ENCODE measurements at places on chromosomes 11 and 22. TPM values are rescaled to one million over a fixed set of nuclear protein-coding genes. Genes with fewer than 3 reads are reported as not detected.
A peak's percentile ranks its signal among the peaks of the same experiment; 100 is the strongest.

The RASGRP2 gene
- total RNA-seq = 18.0 TPM

GRCh38 chr22:45799291-45799690, 127.7 kb downstream of the ATXN10 start:
- DNase-seq = no peak
- H3K27me3 ChIP-seq = no peaks in the 10 kb centered on the region
- no peaks in the 10 kb centered on the region for H3K36me3 ChIP-seq
- no peaks in the 10 kb centered on the region for H3K4me1 ChIP-seq

The RAB36 gene
- total RNA-seq = not detected

GRCh38 chr11:126076641-126077040, 14.0 kb upstream of the CDON start:
- no peaks in the 10 kb centered on the region for H3K27me3 ChIP-seq
- no peak overlapping the region for H3K4me3 ChIP-seq
- no peak overlapping the region for H3K27ac ChIP-seq
- H3K36me3 ChIP-seq = no peaks in the 10 kb centered on the region
- H3K4me1 ChIP-seq = no peaks in the 10 kb centered on the region
- no peak for DNase-seq

The USP28 gene
- total RNA-seq = 28.0 TPM

DNA sequence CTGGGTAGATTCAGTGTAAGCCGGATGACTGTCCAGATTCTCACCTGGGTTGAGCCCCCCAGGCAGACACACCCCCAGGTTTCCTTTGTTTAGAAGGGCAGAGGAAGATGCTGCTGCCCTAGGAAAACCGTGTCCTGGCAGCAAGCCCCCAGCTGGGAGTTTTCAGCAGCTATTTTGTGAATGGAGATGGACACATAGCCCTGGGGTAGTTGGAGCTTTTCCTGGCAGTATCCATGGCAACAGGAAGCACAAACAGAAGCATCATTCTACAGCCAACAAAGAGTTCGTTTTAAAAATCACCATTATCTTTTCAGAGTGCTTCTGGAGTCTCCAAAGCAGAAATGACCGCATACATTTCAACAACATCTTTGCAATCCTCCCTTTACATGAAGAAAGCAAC, 245.5 kb downstream of the BRD1 start:
- no peaks in the 10 kb centered on the region for H3K36me3 ChIP-seq
- H3K27me3 ChIP-seq = no peaks in the 10 kb centered on the region
- no peaks in the 10 kb centered on the region for H3K4me1 ChIP-seq
- H3K4me3 ChIP-seq = no peak overlapping the region

DNA sequence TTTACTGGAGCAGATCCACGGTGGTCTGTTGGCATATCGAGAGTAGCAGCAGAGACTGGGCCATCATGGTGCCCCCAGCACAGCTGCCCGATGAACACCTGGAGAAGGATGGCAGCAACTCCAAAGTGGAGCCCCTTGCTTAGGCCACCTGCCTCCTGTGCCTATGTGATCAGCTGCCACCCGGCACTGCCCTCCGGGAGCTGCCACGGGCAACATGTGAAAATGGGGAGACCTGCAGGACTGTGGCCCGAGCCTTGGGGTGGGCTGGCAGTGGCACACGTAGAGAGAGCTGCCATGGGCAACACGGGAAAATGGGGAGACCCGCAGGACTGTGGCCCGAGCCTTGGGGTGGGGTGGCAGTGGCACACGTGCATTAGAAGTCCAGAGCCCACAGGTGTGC, 3.1 kb downstream of the FXYD2 start:
- no peak overlapping the region for H3K27ac ChIP-seq
- peaks cover 59% of the 10 kb centered on the region for H3K4me1 ChIP-seq
- no peaks in the 10 kb centered on the region for H3K36me3 ChIP-seq
- no peak overlapping the region for H3K4me3 ChIP-seq

The MAP6 gene
- total RNA-seq = 0.57 TPM

DNA sequence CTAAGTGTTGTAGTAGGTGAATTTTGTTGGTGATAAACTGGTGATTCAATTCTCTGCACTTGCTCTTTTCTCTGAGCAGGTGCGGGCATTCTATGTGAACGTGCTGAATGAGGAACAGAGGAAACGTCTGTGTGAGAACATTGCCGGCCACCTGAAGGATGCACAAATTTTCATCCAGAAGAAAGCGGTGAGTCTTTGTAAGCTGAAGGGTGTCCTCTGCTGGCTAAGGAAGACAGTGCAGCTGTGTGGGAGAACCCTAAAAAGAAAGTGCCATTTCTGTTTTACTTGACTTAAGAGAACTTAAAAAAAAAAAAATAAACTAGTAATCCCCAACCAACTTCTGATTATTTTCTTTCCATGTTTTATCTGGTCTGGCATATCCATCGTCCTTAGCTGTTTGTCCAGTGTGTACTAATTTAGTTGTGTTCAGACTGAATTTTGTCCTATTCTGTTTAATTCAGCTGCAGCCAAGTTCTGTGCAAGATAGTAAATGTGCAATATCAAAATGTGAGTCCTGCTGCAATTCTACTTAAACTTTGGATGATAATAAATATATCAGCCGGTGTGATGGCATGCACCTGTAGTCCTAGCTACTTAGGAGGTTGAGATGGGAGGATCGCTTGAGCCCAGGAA, 29.6 kb downstream of the CAT start:
- DNase-seq = peak; percentile 66
- no peaks in the 10 kb centered on the region for H3K27me3 ChIP-seq
- no peaks in the 10 kb centered on the region for H3K4me1 ChIP-seq
- no peak overlapping the region for H3K27ac ChIP-seq

DNA sequence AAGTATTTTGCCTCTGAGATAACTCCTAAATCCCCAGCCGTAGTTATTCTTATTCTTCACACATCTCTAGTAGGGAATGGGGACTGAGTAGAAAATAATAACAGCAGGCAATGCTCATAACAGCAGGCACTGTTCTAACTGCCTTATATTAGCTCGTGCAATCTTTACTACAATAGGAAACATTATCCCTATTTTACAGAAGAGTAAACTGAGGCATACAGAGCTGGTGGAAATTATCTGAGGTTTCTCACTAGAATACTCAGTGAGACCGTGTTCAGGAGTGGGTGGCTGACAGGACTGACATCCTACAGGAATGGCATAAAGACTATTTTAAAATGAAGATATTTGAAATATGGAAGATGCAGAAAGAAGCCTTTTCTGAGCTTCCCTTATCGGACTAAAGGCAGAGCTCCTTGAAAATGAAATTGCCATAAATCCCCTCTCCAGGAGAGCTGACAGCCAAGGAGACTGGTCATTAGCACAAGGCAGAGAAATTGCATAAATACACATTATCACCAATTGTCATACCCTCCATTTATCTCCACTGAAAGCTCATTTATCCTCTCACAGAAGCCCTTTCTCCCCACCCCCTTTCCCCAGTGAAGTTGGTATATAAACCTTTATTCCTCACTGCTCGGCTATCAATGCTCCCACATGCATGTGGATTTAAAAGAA, 93.9 kb downstream of the RASSF10 start:
- H3K4me3 ChIP-seq = no peak overlapping the region
- no peaks in the 10 kb centered on the region for H3K4me1 ChIP-seq
- H3K36me3 ChIP-seq = no peaks in the 10 kb centered on the region
- no peaks in the 10 kb centered on the region for H3K27me3 ChIP-seq
- H3K27ac ChIP-seq = no peak overlapping the region
- DNase-seq = no peak

- no peaks in the 10 kb centered on the region for H3K4me1 ChIP-seq
- no peak overlapping the region for H3K4me3 ChIP-seq
- no peaks in the 10 kb centered on the region for H3K27me3 ChIP-seq
Measured at GRCh38 chr22:34966980-34967565, 98.9 kb upstream of the ISX start.

The P2RX6 gene
- not detected for total RNA-seq

The ZNF280A gene
- not detected for total RNA-seq

The CDHR5 gene
- total RNA-seq = 1,696 TPM

The IL10RA gene
- 50.3 TPM for total RNA-seq

DNA sequence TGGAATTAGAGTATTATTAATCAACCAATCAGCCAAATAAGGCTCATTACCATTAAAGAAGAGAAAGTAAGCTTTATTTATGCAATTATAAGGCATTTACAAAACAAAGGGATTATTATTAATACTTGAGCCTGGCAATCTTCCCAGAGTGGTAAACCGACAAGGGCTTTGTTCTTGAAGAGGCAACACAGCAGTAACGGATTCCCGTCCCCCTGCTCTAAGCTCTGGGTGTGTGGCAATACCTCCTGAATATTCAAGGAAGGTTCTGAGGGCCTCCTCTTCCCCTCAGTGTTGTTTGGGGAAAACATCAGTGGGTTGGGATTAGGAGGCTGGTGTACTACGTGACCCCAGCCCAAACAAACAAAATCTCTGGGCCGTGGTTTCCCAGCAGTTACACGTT, 176.5 kb downstream of the TENM4 start:
- DNase-seq = no peak
- no peak overlapping the region for H3K4me3 ChIP-seq
- no peaks in the 10 kb centered on the region for H3K4me1 ChIP-seq
- no peaks in the 10 kb centered on the region for H3K36me3 ChIP-seq
- H3K27me3 ChIP-seq = no peaks in the 10 kb centered on the region

The C11orf42 gene
- not detected for total RNA-seq

- no peak overlapping the region for H3K4me3 ChIP-seq
- H3K27me3 ChIP-seq = peaks cover 18% of the 10 kb centered on the region
- H3K27ac ChIP-seq = no peak overlapping the region
- no peaks in the 10 kb centered on the region for H3K36me3 ChIP-seq
- no peak for DNase-seq
- no peaks in the 10 kb centered on the region for H3K4me1 ChIP-seq
Measured at GRCh38 chr22:37337204-37337943, 55.1 kb downstream of the CYTH4 start.

The C22orf15 gene
- total RNA-seq = not detected

- peak; percentile 84 for DNase-seq
- peak overlapping the region; percentile 94 for H3K27ac ChIP-seq
- H3K4me1 ChIP-seq = peaks cover 7% of the 10 kb centered on the region
Measured at GRCh38 chr11:75351791-75352587, 528 bp upstream of the ARRB1 start.

DNA sequence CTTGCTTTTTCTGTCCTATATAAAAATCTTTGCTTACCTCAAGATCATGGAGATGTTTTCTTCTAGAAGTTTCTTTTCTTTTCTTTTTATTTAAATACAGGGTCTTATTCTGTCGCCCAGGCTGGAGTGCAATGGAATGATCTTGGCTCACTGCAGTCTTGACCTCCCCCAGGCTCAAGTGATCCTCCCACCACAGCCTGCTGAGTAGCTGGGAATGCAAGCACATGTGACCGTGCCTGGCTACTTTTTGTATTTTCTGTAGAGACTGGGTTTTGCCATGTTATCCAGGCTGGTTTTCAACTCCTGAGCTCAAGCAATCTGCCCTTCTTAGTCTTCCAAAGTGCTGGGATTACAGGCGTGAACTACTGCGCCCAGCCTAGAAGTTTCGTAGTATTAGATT, 45.3 kb downstream of the USP35 start:
- peaks cover 9% of the 10 kb centered on the region for H3K4me1 ChIP-seq
- H3K27me3 ChIP-seq = no peaks in the 10 kb centered on the region
- DNase-seq = no peak
- H3K36me3 ChIP-seq = no peaks in the 10 kb centered on the region

- no peaks in the 10 kb centered on the region for H3K4me1 ChIP-seq
- H3K27me3 ChIP-seq = no peaks in the 10 kb centered on the region
- peak overlapping the region; percentile 98 for H3K4me3 ChIP-seq
Measured at GRCh38 chr11:67468056-67468455, 995 bp downstream of the TMEM134 start.

The PHOX2A gene
- total RNA-seq = not detected

DNA sequence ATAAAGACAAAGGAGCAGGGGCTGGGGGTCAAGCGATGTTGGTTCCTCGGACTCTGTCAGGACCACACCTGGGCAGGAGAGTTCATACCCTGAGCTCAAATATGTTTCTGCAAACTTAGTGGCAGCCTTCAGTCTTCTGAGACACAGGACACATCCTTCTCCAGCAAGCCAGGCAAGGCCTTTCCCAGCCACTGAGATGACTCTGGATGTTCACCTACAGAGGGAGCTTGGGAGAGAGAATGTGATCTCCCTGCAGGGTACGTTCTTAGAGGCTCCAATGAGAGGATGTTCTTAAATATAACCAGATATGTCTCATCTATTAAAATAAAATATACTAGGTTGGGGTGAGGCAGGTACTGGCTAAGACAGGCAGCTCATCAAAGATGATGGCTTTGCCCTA, 461.5 kb downstream of the OPCML start:
- no peaks in the 10 kb centered on the region for H3K4me1 ChIP-seq
- DNase-seq = no peak
- no peak overlapping the region for H3K27ac ChIP-seq

DNA sequence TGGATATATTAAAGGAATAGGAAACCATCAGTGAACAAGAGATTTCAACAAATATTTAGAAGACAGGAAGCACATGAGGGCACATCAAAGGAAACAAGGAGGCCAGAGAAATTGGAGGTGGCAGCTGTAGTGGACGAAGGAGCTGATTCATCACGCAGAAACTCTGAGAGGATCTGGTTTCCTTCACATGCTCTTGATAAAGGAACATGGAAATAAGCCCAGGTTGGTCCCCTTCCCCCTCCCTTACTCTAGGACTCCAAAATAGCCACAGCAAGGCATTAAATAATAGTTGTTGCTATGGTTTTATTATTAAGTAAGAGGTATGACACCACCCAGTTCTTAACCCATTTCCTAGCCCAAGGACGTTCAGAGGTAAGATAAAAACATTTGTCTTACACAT, 11.3 kb downstream of the IZUMO1R start:
- no peaks in the 10 kb centered on the region for H3K4me1 ChIP-seq
- no peaks in the 10 kb centered on the region for H3K27me3 ChIP-seq
- H3K27ac ChIP-seq = no peak overlapping the region
- no peaks in the 10 kb centered on the region for H3K36me3 ChIP-seq
- no peak for DNase-seq

The PGR gene
- 1.7 TPM for total RNA-seq

GRCh38 chr11:95922536-95923438, 1.1 kb downstream of the MTMR2 start:
- DNase-seq = no peak
- peak overlapping the region; percentile 83 for H3K4me3 ChIP-seq
- H3K36me3 ChIP-seq = no peaks in the 10 kb centered on the region
- H3K27ac ChIP-seq = peak overlapping the region; percentile 91

DNA sequence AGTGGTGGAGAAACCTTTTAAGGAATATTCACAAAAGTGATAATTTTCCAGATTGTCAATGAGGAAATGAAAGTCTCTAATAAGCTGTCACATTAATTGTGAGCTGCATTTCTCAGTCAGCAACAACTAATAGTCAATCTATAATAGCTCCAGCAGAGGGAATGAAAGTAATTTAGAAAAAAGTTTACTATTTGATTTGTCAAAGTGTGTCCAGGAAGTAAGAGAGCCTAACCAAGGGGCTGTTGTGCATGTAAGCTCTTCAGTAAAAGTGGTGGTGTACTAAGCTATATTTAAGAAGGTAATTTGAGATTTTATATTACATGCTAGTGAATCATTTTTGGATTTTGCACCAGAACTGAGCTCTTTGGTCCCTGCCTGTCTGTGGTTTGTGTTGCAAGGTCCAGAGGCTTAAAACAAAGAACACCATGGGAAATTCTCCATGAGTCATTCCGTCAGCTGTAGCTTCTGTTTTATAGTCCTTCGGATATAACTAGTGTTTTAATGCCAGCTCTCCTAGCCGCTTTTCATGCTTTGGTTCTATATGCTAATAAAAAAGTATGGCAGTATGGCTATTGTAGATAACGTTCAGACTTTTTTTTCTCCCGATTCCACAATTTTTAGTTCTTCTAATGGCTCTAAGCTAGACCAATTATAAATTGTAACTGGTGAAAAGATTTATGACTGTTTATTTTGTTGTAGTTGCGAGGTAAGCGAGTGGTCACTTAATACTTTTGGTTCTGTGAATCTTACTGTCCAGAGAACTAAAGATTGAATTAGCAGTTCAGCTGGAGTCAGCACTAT, 64.6 kb downstream of the ARHGEF12 start:
- H3K4me1 ChIP-seq = no peaks in the 10 kb centered on the region
- no peaks in the 10 kb centered on the region for H3K27me3 ChIP-seq
- no peak overlapping the region for H3K27ac ChIP-seq
- H3K36me3 ChIP-seq = no peaks in the 10 kb centered on the region

The WNT7B gene
- not detected for total RNA-seq

Measured in Peyer's patch (tissue), 4 donors.